Tracheal epithelial cell (primary cell): ENCODE measurements at places on chromosomes 11 and 22. TPM values are rescaled to one million over a fixed set of nuclear protein-coding genes. Genes with fewer than 3 reads are reported as not detected.

The MRGPRE gene
- 0.72 TPM in 1 of 2 replicates, not detected in the other for total RNA-seq

The GLYAT gene
- not detected in 2 replicates for total RNA-seq

The RAG2 gene
- not detected in 2 replicates for total RNA-seq

The SEPTIN3 gene
- 0.24 TPM in 1 of 2 replicates, not detected in the other for total RNA-seq

The LRRC51 gene
- 3.2 and 4.8 TPM in 2 replicates for total RNA-seq
